Astrocyte of the cerebellum (primary cell): ENCODE measurements at places on chromosomes 2 and 18.
A peak's percentile ranks its signal among the peaks of the same experiment; 100 is the strongest.

GRCh38 chr18:48727681-48728080 is 188.8 kb downstream of the CTIF start:
- DNase-seq: no peak

GRCh38 chr18:13580991-13581390 is 145.4 kb downstream of the FAM210A start:
- DNase-seq: no peak

GRCh38 chr2:223936862-223937326 is 8.2 kb downstream of the WDFY1 start:
- no peak for DNase-seq

DNA sequence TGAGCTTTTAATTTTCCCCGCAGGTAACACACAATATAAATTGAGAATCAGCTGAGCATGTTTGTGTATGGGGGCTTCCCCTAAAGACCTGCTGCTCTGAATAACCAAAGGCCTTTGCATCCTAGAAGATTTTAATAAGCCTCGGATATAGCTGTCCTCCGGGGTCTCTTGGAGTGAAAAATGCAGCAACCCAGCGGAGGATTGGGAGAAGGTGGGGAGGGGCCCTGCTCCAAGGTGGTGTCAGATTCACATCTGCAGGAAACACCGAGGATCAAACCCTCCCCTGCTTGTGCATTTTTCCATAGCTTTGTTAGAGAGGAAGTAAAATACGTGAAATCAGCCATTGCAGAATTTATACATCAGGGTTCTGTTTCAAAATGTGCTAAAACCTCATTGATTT is 63.0 kb upstream of the OTOF start:
- DNase-seq: no peak

DNA sequence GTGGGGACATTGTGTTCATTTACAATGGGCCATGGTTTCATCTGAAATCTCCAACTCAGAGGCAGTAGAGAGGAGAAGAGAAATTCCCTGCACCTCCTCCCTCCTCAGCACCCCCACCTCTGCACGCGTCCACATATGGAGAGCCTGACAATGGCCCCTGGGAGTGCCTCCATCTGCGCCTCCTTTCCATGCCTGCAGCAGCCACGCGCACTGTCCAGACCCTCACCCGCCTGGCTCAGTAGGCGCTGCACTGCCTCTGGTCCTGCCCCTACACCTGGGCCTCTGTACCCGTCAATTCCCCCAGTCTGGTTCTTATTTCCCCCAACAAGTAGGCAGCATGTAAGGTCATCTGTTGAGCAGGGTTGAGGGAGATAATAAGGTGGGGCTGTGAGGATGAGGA is 23.8 kb downstream of the MPHOSPH10 start:
- no peak for DNase-seq

GRCh38 chr2:127453392-127454171 is 35.4 kb downstream of the PROC start:
- no peak for DNase-seq

DNA sequence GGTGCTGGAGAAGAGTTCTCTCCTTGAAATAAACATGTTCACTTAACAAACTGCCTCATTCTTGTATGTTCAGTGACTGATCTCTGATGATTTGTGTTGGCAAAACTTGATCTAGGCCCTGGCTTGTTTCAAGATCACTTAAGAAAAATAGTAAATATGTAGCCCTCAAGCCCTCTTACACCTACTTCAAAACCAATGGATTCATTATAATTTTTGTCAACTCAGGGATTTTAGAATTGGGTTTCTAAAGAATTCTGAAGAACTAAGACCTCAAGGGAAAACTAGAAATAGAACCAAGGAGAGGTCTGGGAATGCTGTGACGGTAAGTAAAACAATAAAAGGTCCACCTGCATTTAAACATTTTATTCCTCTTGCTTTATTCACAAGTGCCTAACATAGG is 1731.6 kb upstream of the CELF4 start:
- no peak for DNase-seq

DNA sequence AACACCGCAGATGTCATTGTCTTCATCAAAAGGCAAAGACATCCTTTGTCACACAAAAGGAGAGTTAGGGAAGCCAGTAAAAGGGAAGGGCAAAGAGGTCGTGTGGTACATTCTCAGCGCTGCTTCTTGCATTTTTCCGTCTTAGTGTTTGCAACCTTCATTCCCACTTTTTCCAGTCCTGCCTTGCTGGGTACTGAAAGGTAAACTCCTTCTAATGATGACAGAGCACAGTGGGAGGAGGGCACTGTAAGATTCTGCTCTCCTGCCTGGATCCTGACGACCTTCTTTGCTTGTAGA is 424.3 kb upstream of the MEX3C start:
- DNase-seq: no peak

- no peak for DNase-seq
Measured at GRCh38 chr2:173272849-173273248, 81.8 kb upstream of the CDCA7 start.

DNA sequence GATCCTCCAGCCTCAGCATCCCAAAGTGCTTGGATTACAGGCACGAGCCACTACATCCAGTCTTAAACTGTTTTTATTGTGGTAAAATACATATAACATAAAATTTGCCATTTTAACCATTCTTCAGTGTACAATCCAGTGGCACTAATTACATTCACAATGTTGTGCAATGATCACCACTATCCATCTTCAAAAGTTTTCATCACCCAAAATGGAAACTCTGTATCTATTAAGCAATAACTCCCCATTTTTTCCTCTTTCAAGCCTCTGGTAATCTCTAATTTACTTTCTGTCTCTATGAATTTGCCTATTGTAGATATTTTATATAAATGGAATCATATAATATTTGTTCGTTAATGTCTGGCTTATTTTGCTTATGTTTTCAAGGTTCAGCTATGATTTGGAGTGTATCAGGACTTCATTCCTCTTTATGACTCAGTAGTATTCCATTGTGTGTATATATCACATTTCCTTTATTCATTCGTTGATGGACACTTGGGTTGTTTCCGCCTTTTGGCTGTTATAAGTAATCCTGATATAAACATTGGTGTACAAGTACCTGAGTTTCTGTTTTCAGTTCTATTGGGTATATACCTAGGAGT is 71.8 kb downstream of the GFPT1 start:
- no peak for DNase-seq

DNA sequence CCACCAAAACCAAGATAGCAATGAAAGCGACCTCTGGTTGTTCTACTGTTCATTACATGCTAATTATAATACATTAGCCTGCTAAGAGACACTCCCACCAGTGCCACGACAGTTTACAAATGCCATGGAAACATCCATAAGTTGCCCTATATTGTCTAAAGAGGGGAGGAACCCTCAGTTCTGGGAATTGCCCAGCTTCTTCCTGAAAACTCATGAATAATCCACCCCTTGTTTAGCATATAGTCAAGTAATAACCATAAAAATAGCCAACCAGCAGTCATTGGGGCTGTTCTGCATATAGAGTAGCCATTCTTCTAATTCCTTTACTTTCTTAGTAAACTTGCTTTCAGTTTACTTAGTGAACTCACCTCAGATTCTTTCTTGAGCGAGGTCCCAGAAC is 189.8 kb upstream of the SOX11 start:
- no peak for DNase-seq

GRCh38 chr2:44166096-44166495 is 2.6 kb upstream of the PPM1B start:
- no peak for DNase-seq

GRCh38 chr2:52395912-52396311 is 1364.0 kb upstream of the NRXN1 start:
- peak; percentile 3 for DNase-seq

DNA sequence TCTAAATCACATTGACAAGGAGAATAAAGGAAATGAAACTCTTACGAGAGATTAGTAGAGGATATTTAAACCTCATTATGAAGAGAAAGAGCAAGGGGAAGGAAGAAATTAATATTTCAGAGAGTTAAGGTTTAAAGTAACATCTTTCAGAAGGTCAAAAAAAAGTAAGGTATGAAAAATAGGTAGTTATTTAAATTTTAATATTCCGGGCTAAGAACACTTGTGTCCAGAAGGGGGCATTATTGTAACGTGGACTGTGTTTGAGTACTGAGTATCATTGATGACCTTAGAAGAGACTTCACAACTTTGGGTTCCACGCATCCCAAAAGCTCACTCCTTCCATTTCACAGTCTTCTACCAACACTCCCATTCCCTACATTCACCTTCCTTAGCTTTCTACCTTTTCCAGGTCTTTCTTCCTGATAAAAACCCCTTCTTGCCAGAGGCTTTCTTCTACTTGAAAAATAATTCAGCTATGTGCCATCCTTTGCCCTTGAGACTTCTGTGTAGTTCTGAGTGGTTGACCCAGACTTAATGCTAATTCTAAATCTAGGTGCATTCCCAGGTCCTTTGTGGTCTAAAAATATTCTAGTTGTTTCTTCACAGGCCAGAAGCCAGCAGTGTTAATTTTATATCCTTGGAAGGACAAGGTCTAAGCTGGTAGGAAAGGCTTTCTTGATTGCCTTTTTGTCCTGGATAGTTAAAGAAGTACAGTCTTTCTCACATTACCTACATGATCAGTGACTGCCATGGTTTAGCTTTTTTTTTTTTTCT is 16.5 kb downstream of the DYNC1I2 start:
- peak; percentile 28 for DNase-seq

DNA sequence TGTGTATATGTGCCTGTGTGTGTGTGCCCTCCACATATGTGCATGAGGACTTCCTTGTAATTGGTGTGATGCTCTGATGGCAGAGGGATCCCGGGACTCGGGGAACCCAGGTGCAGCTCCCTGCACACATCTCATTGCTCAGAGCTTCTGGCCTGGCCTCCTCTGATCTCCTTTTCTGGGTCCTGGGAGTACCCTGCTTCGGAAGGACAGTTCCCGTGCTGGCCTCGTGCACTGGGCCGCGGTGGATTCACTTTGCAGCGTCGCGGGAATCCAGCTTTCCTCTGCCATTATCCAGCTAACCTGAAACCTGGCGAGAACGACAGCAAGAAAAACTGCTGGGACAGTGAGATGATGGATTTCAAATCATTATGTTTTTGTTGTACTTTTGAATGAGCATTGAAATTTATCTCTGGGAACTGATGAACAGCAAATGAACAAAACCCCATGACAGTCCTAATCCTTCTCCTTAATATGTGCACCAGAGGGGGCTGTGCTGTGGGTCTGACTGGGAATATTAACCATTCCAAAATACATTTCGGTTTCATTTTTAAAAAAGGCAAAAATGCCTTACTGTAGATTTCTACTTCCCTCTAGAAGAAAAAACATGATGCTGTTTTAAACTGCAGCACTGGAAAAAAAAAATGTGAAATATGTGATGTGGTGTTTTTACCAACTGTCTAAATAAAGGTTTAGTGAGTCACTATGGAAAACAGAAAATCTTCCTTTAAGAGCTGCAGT is 78.2 kb downstream of the PTGR3 start:
- DNase-seq: peak; percentile 8

DNA sequence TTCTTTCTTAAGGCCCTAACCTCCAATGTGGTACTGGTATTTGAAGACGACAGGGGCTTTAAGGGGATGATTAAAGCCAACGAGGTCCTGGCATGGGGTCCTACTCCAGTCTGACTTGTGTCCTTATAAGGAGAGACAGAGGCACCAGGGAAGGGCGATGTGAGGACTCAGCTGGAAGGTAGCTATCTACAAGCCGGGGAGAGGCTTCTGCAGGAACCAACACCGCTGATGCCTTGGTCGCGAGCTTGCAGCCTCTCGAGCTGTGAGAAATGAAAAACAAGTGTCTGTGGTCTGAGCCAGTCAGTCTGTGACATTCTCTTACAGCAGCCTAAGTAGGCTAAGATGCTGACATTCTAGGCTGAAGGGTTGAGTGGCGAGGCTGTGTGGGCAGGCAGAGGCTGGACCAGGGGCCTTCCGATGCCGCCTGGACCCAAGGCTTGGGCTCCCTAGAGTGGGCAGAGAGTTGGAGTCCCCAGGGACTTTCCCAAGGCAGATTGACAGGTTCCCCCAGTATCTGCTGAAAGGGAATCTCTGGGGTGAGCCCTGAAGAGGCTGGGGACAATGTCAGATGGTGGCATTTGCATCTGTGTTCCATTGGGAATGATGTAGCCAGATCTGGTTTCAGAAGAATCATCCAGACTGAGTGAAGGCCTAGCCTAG is 322.9 kb upstream of the HS6ST1 start:
- no peak for DNase-seq

GRCh38 chr2:118055512-118056164 is 32.6 kb upstream of the INSIG2 start:
- DNase-seq: no peak

GRCh38 chr2:86633155-86633651 is 9.5 kb upstream of the RNF103 start:
- DNase-seq: no peak

DNA sequence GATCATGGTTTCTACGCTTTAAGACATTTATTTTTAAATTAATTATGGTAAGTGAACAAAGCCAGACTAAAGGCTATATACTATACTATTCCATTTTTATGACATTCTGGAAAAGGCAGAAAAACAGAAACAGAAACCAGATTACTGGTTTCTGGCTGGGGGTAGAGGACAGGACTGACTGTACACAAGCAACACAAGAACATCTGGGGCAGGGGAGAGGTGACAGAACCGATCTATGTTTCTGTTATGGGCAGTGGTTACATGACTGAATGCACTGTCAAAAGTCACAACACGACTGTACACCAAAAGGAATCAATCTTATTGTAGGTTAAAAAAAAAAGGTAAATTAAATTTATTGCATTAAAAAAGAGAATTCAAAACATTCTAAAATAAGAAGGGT is 64.7 kb downstream of the PTPN2 start:
- no peak for DNase-seq

GRCh38 chr2:203532957-203533658 is 2.0 kb downstream of the RAPH1 start:
- DNase-seq: peak; percentile 16

- no peak for DNase-seq
Measured at GRCh38 chr2:110991911-110992310, 128.8 kb upstream of the BCL2L11 start.

GRCh38 chr2:163319006-163319405 is 416.8 kb downstream of the FIGN start:
- DNase-seq: no peak
